ENCODE measurements at places on chromosomes 5 and 9.

GRCh38 chr5:112064956-112065355 lies 308.0 kb upstream of the NREP start:
- DNase-seq = no peak

- DNase-seq = no peak
These were observed 9.3 kb downstream of the HAVCR1 start for GRCh38 chr5:157049605-157050004.

DNA sequence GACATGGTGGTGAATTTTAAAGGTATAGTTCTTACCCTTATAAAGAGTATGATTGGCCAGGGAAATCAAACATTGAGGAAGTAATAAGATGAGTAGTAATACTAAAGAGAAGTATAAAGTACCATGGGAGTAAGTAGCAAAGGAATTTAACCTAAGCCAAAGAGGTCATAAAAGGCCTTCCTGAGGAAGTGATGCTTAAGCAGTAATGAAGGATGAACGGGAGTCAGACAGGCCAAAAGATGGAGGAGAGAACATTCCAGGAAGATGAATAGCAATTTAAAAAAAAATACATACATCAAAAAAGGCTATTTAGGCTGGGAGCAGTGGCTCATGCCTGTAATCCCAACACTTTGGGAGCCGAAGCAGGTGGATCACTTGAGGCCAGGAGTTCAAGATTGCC lies 29.0 kb downstream of the KLHL3 start:
- no peak for DNase-seq

DNA sequence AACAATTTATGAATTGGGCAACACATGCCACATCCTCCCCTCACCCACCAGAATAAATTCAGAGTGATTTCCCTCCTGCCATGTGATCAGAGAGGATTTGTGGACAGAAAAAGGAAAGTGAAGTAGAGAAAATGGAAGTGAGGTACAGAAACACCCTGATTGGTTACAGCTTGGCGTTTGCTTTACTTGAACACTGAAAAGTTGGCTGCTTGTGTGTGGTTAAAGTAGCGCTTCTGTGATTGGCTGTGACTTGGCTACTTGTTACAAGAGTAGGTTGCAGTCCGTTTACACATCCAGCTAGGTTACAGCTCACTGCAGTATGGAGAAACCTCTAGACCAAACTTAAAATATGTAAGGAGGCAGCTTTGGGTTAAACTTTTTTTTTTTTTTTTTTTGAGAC lies 205.2 kb upstream of the ZNF608 start:
- DNase-seq = no peak

DNA sequence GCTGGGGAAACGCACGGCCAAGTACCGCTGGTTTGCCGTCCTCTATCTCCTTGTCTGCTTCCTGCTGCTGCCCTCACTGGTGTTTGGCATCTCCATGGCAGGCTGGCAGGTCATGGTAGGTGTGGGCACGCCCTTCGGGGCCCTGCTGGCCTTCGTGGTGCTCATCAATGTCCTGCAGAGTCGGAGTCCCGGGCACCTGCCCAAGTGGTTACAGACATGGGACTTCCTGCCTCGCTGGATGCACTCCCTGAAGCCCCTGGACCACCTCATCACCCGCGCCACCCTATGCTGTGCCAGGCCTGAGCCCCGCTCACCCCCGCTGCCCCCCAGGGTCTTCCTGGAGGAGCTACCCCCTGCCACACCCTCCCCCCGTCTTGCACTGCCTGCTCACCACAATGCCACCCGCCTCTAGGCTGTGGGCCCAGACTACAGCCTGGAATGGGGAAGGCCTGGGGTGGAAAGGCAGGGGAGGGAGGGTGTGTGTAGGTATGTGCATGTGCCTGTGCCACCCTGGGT lies 2.5 kb downstream of the PFN3 start:
- no peak for DNase-seq

DNA sequence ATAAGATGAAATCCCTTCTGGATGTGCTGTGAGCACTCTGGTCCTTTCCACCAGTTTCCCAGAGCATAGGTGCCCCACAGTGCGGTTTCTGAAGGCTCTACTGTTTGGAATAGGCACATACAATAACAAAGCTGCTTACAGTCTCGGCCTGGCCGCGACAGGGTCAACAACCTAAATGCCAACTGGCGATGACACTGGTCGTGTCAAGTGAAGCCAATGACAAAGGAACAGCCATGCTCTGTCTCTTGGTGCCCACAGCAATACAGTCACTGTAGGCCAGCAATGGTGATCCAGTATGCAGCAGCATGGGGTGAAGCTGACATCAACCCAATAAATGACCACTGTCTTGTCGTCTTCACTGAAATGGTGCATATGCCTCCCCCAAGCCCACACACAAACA lies 47.8 kb upstream of the EQTN start:
- DNase-seq = no peak

DNA sequence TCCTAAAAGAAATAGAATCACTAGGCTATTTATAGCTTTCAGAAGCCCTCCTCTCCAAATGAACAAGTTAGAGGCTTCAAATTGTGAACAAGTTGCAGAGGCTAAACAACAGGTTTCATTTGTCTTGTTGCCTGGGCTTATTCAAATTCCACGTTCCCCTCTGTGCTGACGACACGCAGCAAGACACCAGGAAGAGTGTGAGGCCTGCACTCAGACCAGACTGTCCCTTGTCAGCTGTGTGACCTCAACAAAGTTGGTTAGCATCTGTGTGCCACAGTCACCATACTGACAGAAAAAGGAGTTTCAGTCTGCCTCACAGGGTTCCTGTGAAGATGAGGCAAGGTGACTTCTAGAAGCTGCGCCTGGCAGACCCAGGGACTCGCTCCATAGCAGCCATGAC lies 22.1 kb upstream of the GABBR2 start:
- DNase-seq = no peak

DNA sequence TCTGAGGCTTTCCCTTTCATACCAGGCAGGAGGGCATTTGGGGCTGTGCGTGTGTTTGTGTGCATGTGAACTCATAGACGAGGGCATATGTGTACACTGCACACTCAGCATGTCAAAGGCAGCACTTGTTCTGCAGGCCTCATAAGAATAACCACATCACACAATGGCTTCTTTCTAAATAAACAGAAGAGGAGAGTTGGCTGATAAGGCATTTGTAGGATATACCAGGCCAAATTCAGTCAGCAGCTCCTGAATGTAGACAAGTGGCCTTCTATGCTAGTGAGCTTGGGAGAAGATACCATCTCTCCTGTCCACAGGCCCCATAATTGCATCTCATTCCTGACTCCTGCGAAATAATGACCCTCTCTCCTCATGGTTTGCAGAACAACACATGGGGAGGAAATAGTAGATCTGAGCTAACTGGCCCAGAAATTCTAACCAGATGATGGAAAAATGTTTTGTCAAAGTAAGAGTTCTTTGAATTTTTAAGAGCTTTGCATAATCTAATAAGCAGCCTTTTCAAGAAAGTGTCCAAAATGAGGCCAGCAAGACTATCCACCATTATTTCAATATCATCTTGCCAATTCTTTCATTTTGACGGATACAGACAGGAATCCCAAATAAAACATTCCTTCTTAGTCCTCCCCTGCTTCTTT lies 60.5 kb upstream of the GAS1 start:
- no peak for DNase-seq

GRCh38 chr5:130541617-130542221 lies 623.3 kb downstream of the HINT1 start:
- no peak for DNase-seq

DNA sequence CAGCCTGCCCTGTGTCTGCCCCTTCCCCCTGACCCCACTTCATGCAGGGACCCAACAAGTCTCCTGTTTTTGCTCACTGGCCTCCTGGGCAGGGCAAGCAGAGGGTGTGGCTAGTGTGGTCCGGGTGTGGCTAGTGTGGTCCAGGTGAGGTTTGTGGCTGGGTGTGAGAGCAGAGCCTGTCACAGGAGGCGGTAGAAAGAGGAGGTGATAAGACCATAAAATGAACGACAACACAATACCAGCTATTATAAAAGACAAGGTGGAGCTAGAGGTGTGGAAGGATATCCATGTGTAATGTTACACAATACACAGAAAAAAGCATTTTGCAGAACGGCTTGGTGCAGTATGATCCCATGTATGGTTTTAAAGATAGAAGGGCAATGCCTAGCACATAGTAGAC lies 23.3 kb downstream of the SPRY4 start:
- no peak for DNase-seq

DNA sequence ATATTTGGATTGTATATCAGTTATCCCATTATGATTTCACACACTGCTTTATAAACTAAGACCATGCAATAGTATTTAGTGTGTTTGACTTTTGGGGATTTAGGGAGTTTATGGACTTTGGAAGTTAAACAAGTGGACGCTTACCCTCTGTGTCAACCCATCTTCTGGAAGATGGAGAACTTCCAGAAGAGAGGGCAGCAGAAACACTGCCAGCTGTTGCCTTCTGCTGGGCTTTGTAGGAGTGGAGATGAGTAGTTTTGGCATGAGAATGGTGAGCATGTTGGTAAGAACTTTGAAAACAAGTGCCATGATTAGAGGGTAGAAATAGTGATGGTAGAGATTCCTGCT lies 2.2 kb downstream of the DNAJC25 start:
- no peak for DNase-seq

GRCh38 chr5:150073086-150073625 lies 13.2 kb downstream of the CSF1R start:
- no peak for DNase-seq

DNA sequence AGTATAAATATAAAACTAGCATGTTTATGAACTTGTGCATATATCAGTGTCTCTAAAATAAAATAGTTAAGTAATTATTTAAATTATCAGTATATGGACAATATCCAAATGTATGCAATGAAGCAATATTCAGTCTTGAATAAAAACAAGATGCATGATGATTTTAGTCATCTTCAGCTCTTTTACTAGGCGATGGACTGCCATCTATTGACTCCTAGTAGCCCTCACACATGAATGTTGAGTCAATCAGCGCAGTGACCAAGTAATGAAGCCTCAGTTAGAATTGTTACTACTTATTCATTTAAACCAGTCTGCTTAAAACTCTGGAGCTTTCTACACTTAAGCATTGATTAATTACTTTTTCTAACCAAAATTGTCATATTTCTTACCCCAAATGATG lies 92.9 kb upstream of the GRHPR start:
- no peak for DNase-seq

GRCh38 chr5:149215478-149216090 lies 56.1 kb upstream of the AFAP1L1 start:
- no peak for DNase-seq

DNA sequence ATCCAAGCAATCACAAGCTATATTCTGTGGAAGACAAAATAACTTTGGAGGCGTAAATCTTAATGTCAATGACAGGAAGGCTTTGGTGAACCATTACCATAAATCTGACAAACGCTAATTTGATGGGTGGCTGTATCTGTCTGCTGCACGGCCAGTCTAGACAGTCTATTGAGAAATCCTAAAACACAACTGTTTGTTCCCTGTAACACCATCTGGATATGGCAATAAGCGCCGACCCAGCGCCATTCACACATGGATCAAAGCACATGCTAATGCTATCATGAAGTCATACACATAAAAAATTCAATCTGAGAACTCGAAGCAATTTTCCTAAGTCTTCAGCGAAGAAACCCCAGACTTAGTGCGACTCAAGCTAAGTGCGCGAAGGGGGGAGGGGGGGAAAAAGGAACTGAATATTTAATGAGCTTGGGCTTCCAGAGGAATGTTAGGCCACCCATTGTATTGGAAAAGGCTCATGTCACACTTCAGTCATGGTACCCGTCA lies 95.1 kb downstream of the ARL15 start:
- no peak for DNase-seq

DNA sequence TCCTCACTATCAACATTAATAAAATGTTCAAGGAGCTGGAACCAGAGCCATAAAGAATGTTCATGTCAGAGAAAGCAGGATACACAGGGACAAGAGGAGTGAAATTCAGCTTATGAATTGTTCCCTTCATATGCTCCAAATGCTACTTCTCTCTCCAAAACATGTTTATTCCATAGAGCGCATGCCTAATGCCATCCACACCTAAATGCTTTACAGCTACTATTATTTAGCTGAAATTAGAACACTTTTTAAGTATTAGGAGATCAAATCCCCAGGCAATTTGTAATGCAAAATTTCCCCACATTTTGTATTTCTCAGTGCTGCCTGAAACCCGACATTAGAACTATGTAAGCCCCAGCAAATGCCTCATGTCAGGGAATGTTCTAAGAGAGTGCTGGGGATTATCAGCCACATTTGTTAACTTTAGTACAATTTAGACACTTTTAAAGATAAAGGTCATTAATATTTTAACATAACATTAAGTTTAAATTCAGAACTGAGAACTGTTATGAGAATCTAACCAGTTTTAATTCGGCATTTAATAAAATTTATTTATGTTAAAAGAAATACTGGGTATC lies 75.5 kb downstream of the PPP2R2B start:
- DNase-seq = no peak

- DNase-seq = no peak
These were observed 337.0 kb downstream of the TRPM3 start for GRCh38 chr9:70784456-70784855.

DNA sequence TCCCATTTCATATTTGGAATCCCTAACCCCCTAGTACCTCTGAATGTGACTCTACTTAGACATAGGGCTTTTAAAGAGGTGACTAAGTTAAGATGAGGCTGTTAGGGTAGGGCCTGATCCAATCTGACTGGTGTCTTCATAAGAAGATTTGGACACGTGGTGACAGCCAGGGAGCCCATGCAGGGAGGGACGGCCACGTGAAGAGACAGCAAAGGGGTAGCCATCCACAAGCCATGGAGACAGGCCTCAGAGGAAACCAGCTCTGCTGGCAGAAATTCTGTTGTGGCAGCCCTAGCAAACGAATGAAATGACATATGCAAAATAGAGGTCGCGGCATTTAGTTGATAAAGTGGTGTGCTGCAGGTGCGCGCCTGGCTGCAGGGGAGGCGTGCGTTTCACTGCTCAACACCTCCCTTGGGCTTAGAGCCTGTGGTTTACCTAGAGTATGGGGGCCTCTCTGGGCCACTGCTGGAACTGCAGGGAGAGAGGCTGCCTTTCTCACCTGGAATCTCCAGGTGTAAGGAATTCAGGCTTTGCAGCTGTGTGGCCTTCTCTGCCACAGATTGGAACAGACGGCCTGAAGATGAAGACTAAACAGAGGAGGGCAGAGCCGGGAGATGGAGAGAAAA lies 7.1 kb upstream of the AFAP1L1 start:
- no peak for DNase-seq

GRCh38 chr5:132497488-132497997 lies 7.0 kb upstream of the IRF1 start:
- no peak for DNase-seq

GRCh38 chr9:89153232-89154017 lies 25.2 kb downstream of the SHC3 start:
- no peak for DNase-seq

- DNase-seq = no peak
These were observed 181.4 kb upstream of the MAP3K1 start for GRCh38 chr5:56633950-56634349.

DNA sequence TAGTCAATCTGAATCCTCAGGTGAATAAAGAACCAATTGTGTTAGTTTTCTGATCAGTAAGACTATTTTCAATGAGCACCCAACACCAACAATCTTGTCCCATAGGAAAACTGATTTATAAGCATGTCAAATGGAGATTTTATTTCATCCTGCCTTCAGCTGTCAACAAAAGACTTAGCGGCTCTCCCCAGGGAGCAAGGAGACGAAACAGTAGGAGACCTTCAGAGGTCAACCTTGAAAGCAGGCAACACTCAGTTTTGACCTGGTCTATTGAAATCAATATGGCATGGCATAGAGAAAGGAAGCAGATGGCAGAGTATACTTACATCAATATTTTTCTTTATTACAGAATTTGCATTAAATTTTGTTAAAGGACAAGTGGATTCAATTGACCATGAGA lies 34.1 kb downstream of the ZNF622 start:
- no peak for DNase-seq

Measured in cortex of kidney (tissue), 1 donor.